ENCODE measurements at places on chromosomes 6 and 20. TPM values are rescaled to one million over a fixed set of nuclear protein-coding genes. Genes with fewer than 3 reads are reported as not detected.

MTFR2 gene
- total RNA-seq: 4.5 TPM

NFATC2 gene
- 51.0 TPM for total RNA-seq

GRCh38 chr20:9532069-9532838 is 17.9 kb downstream of the LAMP5 start:
- DNase-seq: no peak

TGM3 gene
- not detected for total RNA-seq

Measured in T-helper 17 cell (primary cell).